ENCODE measurements at places on chromosomes 11 and 22. TPM values are rescaled to one million over a fixed set of nuclear protein-coding genes. Genes with fewer than 3 reads are reported as not detected.

DNA sequence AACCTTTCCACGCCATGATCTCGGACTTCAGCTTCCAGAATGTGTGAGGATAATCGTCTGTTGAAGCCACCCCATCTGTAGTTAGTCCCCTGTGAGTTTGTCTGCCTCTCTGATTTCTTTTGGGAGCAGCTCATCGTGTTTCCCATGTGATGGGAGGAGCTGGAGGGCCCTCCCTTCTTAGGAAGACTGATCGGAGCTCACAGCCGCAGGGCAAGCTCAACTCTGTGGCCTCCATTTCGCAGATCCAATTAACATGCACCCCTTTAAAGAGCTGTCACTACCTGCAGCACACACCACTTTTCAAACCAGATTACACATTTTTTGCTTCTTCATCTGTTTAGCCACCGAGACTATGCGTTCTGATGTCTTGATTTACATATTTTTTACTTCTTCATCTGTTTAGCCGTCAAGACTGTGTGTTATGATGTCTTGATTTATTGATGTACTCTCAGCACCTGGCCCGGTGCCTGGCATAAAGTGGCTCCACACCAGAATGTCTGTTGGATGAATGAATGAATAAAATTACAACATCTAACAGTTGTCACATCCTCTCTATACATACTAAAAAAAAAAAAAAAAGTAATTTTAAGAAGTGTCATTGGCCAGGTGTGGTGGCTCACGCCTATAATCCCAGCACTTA lies 14.9 kb upstream of the PPFIA1 start:
- H3K4me1 ChIP-seq, result peaks cover 2% of the 10 kb centered on the region
- H3K4me3 ChIP-seq, result no peak overlapping the region
- no peaks in the 10 kb centered on the region for H3K36me3 ChIP-seq
- no peaks in the 10 kb centered on the region for H3K27me3 ChIP-seq
- DNase-seq, result no peak

GRCh38 chr11:124977006-124977405 lies 23.0 kb downstream of the CCDC15 start:
- H3K4me3 ChIP-seq, result no peak overlapping the region
- H3K27ac ChIP-seq, result no peak overlapping the region
- H3K4me1 ChIP-seq, result no peaks in the 10 kb centered on the region
- no peaks in the 10 kb centered on the region for H3K27me3 ChIP-seq

DNA sequence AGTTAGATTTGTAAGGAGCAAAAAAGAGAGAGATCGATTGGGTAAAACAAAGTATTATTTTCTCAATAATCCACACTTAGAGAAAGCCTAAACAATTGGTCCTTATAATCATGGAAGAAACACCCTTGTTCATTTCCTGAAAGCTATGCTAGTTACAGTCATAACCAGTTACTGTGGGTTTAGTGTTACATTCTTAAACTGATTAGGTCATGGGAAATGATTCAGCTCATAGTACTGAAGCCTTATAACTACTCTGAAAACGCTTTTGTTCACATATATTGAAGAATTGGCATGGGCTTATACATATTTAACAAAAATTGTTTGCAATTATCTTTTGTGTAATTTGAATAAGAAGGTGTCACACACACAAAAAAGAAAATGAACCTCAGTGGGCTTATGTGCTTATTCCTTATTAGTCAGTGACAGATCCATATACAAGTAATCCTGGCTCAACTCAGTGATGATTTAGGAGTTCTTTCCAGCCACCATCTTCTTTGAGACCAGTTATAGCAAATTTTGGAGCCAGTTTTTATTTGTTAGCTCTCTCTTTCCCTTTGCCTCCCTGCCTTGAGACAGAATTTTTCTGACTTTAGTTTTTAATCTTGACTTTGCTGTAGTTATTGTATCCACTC lies 198.5 kb upstream of the CTSC start:
- H3K27ac ChIP-seq, result peak overlapping the region; percentile 90
- H3K4me3 ChIP-seq, result no peak overlapping the region
- peaks cover 33% of the 10 kb centered on the region for H3K4me1 ChIP-seq
- peak; percentile 57 for DNase-seq
- no peaks in the 10 kb centered on the region for H3K36me3 ChIP-seq
- H3K27me3 ChIP-seq, result no peaks in the 10 kb centered on the region

DNA sequence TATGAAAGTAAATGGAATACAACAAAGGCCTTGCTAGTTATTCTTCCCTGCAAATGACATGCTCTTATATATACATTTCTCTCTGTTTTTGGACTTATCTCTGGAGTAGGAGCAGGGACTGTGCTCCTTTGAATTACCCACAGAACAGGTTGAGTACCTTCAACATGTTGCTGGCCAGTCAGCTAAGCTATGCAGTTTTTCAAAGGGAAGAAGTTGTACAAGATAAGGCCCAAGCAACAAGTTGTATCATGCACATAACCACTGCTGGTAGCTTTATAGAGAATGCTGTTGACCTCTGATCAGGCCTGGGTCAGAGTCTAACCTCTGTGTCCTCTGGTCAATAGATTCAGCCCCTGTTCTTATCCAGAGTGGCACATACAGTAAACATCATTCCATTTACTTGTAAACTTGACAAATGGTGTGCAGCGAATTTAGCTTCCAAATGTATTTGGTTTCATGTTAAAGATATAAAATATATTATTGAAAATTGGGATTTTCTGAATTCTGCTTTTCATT lies 99.6 kb downstream of the C11orf87 start:
- H3K36me3 ChIP-seq, result no peaks in the 10 kb centered on the region
- no peak overlapping the region for H3K4me3 ChIP-seq
- H3K4me1 ChIP-seq, result no peaks in the 10 kb centered on the region
- no peak for DNase-seq
- no peaks in the 10 kb centered on the region for H3K27me3 ChIP-seq

The VSIG2 gene
- not detected for total RNA-seq

DNA sequence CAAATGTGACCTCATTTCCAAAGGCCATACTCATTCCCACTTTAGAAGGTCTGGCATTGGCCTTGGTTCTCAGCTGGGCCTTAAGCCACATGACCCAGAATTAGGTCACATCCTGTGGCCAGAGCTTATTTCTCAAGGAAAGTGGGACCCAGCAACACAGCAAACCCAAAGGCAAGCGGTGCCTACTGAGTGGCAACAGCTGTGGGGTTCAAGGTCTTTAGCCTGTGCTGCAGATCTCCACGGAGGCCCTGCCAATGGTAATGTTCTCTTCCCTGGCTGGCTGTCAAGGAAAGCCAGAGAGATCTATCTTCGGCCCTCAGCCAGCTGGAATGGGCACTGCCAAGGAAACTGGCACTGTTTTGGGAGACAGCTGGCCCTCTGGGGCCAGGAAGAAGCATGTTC lies 41.5 kb upstream of the TP53I11 start:
- no peak for DNase-seq
- H3K4me1 ChIP-seq, result no peaks in the 10 kb centered on the region
- H3K36me3 ChIP-seq, result no peaks in the 10 kb centered on the region
- H3K27ac ChIP-seq, result no peak overlapping the region
- no peak overlapping the region for H3K4me3 ChIP-seq

The OR5B21 gene
- total RNA-seq, result not detected

DNA sequence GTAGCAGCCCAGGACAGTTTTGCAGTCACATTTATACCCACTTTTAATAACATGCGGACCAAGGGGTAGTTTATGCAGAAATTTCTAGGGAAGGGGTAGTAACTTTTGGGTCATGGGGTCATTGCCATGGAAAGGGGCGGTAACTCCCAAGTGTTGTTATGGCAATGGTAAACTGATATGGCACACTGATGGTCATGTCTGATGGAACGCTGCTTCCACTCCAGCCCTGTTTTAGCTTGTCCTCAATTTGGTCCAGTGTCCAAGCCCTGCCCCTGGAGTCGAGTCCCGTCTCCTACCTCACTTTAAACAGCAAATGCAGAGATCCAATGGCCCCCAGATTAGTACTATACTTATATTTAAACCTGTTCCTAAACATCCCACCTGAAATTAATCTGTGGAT lies 11.2 kb upstream of the SEC14L4 start:
- peaks cover 12% of the 10 kb centered on the region for H3K27me3 ChIP-seq
- H3K4me3 ChIP-seq, result no peak overlapping the region
- H3K27ac ChIP-seq, result no peak overlapping the region
- no peaks in the 10 kb centered on the region for H3K4me1 ChIP-seq
- no peak for DNase-seq
- H3K36me3 ChIP-seq, result no peaks in the 10 kb centered on the region

The CCDC81 gene
- total RNA-seq, result 0.36 TPM

DNA sequence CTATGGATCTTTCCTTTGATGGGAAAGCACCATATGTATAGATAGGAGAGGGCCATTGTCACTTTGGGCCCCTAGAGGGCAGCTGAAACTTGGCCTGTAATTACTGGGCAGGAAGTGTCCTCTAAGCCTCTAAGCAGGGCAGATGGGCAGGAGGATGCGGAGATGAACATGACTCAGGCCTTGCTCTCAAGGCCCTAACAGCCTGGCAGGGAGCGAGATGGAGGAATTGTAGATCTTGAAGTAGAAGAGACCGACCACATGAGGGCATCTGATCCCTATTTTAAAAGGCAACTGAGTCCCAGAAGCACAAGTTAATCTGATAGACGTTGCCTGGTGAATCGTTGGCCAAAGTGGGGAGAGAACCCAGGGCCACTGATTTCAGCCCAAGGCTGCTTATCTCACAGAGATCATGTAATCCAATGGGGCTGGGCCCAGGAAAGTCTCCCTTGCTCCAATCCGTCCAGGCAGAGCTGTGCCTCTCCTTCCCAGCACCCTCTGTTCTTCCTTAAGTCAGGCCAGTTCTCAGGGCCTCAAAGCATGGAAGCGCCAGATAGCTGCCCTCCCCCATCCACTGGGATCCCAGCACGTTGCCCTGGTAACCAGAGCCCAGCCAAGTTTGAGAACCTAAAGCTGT lies 2.5 kb upstream of the SEPTIN3 start:
- H3K27ac ChIP-seq, result no peak overlapping the region
- H3K27me3 ChIP-seq, result peaks cover 5% of the 10 kb centered on the region
- no peak overlapping the region for H3K4me3 ChIP-seq

- H3K4me1 ChIP-seq, result peaks cover 26% of the 10 kb centered on the region
- no peaks in the 10 kb centered on the region for H3K27me3 ChIP-seq
- no peak overlapping the region for H3K4me3 ChIP-seq
- peak overlapping the region; percentile 92 for H3K27ac ChIP-seq
- DNase-seq, result no peak
These were observed 387.8 kb downstream of the SOX6 start for GRCh38 chr11:15968461-15969130.

The MS4A12 gene
- total RNA-seq, result not detected

DNA sequence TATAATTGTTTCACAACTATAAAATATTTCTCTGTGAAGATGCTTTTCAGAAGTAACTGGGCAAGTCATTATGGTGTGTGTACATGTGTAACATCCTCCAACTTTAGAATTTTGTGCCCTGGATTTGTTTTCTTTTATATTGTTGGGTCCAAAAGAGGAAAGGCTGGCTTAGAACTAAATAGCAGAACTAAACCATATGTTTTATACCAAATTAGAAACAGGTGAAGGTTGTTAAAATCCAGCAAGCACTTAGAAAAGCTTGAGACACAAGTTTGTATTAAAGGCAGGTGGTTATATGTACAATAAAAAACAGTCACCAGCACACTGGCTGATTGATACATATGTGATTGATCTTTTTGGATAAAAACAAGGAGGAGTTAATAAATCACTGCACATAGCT lies 158.5 kb downstream of the WNT11 start:
- no peaks in the 10 kb centered on the region for H3K36me3 ChIP-seq
- H3K27ac ChIP-seq, result no peak overlapping the region
- H3K4me1 ChIP-seq, result peaks cover 8% of the 10 kb centered on the region
- no peak overlapping the region for H3K4me3 ChIP-seq

GRCh38 chr11:110148775-110149744 lies 55.9 kb downstream of the ZC3H12C start:
- no peak overlapping the region for H3K4me3 ChIP-seq
- H3K4me1 ChIP-seq, result peaks cover 19% of the 10 kb centered on the region
- no peaks in the 10 kb centered on the region for H3K27me3 ChIP-seq
- peak overlapping the region; percentile 82 for H3K27ac ChIP-seq
- H3K36me3 ChIP-seq, result no peaks in the 10 kb centered on the region

DNA sequence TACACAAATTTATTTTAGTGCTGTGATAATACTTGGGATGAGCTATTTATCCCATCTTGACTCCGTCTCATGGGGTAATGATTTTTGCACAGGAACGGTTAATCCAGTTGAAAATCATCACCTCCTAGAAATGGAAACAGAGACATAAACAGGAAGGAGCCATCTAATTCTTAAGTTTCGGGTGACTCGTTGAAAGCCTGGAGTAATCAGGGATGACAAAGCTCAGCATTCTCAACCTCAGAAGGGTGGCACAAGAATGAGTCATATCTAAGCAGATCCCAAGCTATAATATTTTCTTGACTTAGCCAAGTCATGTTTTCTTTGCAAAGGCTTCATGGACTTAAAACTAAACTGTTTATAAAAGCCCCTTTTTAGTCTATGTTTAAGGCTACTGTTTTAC lies 280.8 kb upstream of the CCDC90B start:
- no peak overlapping the region for H3K27ac ChIP-seq
- DNase-seq, result peak; percentile 23
- H3K4me3 ChIP-seq, result no peak overlapping the region
- H3K36me3 ChIP-seq, result no peaks in the 10 kb centered on the region

The PC gene
- 48.5 TPM for total RNA-seq

- H3K27ac ChIP-seq, result peak overlapping the region; percentile 87
- no peak for DNase-seq
- H3K4me3 ChIP-seq, result no peak overlapping the region
- no peaks in the 10 kb centered on the region for H3K36me3 ChIP-seq
These were observed 143.5 kb downstream of the CCDC81 start for GRCh38 chr11:86518211-86518610.

GRCh38 chr11:60859616-60860250 lies 4.0 kb upstream of the PTGDR2 start:
- no peak overlapping the region for H3K4me3 ChIP-seq
- H3K4me1 ChIP-seq, result no peaks in the 10 kb centered on the region
- no peaks in the 10 kb centered on the region for H3K36me3 ChIP-seq
- DNase-seq, result peak; percentile 9
- H3K27me3 ChIP-seq, result peaks cover 3% of the 10 kb centered on the region
- no peak overlapping the region for H3K27ac ChIP-seq

The IL10RA gene
- not detected for total RNA-seq

- H3K4me3 ChIP-seq, result no peak overlapping the region
- H3K4me1 ChIP-seq, result peaks cover 37% of the 10 kb centered on the region
- no peak for DNase-seq
- no peaks in the 10 kb centered on the region for H3K27me3 ChIP-seq
- H3K27ac ChIP-seq, result no peak overlapping the region
These were observed 4.1 kb downstream of the MARK2 start for GRCh38 chr11:63843041-63843440.

The OR8B12 gene
- total RNA-seq, result not detected

- DNase-seq, result no peak
- no peaks in the 10 kb centered on the region for H3K4me1 ChIP-seq
- no peaks in the 10 kb centered on the region for H3K36me3 ChIP-seq
- no peak overlapping the region for H3K27ac ChIP-seq
These were observed 102.9 kb downstream of the USP35 start for GRCh38 chr11:78291503-78292108.

The TMEM41B gene
- total RNA-seq, result 56.1 TPM

The CSTF3 gene
- total RNA-seq, result 15.0 TPM

- H3K36me3 ChIP-seq, result no peaks in the 10 kb centered on the region
- no peaks in the 10 kb centered on the region for H3K4me1 ChIP-seq
- no peak for DNase-seq
These were observed 713.1 kb upstream of the ARHGAP42 start for GRCh38 chr11:99973993-99974392.
